Type B pancreatic cell (in vitro differentiated cells): ENCODE measurements at places on chromosomes 3 and 15.

GRCh38 chr3:12141350-12141749, 17.4 kb downstream of the TIMP4 start:
- no peak for DNase-seq

DNA sequence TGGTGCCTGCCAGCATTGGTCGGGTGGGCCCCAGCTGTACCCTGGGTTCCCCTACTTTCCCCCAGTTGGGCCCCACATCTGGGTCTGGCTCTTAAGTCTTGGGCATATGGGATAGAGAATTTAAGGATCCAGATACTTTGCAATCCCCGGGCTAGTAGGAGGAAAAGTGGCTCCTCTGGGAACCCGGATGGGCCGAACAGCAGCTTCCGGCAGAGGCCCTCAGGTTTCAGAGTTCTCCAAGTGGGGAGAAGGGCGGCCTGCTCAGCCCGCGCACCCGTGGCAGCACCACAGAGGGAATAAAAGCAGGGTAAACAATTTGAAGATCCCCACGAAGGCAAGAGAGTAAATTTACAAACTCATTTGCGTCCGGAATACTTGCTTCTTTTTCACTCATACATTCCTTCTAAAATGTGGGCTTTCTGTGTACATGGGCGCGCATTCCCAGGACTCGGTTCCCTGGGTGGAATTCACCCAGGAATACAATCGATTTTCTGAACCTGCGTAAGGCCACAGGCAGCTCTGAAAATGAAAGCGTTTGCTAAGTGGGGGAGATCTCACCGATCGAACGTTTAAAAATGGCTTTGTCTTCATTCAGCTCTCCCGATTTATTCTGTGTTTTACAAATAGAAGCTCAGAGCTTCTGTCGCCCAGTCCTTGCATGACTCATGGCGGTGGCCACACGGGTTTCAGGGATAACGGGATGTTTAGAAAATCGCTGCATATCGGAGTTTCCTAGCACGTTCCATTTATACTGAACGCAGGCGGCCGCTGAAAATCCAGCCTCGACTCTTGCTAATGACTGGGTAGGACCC, 74.0 kb upstream of the POLG start:
- DNase-seq: no peak

DNA sequence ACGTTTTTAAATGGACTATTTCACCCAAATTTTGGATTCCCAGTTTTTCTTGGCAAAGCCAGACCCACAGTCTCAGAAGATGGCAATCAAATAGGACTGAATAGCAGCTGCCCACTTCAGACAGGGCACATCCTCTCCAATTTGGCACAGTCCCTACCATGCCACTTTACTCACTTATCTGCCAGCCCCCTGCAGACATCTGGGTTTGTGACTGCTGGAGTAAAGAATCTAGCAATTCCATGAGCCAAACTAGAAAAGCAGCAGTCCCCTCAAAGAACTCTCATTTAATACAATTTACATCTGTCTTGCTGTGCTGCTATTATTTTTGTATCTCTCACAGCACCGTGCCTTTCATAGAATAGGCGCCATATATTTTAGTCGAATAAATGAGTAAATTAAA, 16.0 kb upstream of the LRRN1 start:
- no peak for DNase-seq

- DNase-seq: no peak
Observed at GRCh38 chr3:65400899-65401298, 637.8 kb downstream of the MAGI1 start.

DNA sequence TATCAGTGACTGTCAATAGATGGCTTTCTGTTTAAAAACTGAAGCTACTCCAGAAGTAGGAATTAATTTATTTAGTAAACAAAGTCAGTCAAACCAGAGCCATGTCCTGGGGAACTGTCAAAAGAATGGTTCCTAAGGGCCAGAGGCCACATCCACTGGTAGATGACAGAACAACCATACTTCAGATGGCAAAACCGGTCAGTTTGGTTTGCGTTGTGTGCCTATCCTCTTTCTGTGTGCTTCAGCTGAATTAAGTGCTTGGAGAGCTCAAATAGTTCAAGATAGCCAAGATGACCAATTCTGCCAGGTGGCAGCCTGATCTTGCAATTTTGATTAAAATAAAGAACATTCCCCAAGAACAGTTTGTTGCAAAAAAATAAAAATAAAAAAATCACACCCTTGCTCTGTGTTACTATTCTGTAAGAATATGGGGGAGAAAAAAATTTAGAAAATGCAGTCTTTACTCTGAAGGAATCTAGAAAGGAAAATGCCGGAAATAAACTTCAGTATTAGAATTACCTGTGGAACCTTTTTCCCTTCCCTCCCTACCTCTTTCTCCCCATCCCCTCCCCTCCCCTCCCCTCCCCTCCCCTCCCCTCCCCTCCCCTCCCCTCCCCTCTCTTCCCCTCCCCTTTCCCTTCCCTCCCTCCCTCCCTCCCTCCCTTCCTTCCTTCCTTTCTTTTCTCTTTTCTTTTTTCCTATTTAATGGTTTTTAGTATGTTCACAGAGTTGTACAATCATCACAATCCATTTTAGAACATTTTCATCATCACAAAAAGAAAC, 2.5 kb downstream of the MAP3K13 start:
- DNase-seq: no peak

GRCh38 chr15:79644091-79644490, 212.0 kb downstream of the MINAR1 start:
- DNase-seq: no peak

DNA sequence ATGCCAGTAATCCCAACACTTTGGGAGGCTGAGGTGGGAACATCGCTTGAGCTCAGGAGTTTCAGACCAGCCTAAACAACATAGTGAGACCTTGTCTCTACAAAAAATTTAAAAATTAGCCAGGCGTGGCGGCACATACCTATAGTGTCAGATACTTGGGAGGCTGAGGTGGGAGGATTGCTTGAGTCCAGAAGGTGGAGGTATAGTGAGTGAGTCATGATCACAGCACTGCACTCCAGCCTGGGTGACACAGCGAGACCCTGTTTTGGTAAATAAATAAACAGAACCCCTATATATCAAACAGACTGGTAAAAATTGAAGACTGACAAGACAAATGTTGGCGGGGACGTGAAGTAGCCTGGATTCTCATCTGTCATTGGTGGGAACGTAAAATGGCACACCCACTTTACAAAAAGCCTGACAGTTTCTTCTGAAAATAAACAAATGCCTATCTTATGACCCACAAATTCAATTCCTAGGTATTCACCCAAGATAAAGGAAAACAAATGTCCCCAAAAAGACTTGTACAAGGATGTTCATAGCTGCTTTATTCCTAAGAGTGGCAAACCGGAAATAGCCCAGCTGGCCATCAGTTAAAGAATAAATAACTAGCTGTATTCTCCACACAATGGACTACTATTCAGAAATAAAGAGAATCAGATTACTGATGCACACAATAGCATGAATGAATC, 47.0 kb upstream of the GK5 start:
- DNase-seq: no peak

- DNase-seq: no peak
Observed at GRCh38 chr3:51340989-51341636, 44.0 kb upstream of the MANF start.

- DNase-seq: no peak
Observed at GRCh38 chr3:72820415-72820814, 27.8 kb downstream of the SHQ1 start.

DNA sequence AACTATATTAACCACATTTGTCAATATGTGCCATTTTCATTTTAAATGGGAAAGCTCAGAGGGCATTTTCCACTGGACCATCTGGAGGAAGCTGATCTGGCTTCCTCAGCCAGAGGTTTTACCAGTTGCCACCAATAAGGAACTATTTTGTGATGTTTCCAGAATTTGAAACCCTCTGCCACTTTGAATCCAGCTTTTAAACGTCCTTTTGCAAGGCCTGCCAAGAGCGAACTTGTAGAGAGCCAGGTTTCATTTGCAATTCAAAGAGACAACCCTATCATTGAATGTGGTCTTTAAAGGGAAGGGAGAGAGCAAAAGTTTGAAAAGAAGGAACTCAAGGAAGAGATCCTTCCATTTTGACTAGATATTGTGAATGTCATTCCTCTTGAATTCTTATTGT, 123.3 kb upstream of the CHL1 start:
- DNase-seq: no peak

DNA sequence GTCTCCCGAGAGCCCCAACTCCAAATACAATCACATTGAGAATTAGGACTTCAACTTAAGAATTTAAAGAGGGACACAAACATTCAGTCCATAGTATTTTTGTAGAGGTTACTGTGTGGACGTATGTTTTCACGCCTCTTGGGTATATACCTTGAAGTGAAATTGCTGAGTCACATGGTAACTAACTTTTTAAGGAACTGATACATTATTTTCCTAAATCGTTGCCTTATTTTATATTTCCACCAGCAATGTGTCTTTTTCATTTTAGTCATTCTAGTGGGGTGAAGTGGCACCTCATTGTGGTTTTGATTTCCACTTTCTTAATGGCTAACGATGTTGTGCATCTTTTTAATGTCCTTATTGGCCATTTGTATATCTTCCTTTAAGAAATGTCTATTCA, 11.8 kb downstream of the PARP15 start:
- DNase-seq: no peak

DNA sequence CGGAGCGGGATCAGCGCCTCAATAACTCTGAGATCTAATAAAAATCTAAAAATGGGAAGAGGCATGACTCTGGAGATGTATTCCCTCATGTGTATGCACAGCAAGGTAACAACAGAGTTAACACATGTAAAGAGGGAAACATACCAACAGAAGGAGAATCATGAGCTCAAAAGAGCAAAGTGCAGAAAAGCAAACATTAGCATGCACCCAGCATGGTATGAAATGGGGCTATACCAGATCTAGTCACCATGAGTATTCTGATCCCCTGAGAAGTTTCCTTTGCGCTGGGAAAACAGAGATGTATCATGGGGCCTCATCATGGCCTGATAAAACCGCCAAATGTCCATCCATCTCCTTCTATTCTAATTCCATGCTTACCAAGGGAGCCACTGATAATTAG, 129.1 kb downstream of the GLDN start:
- DNase-seq: no peak

DNA sequence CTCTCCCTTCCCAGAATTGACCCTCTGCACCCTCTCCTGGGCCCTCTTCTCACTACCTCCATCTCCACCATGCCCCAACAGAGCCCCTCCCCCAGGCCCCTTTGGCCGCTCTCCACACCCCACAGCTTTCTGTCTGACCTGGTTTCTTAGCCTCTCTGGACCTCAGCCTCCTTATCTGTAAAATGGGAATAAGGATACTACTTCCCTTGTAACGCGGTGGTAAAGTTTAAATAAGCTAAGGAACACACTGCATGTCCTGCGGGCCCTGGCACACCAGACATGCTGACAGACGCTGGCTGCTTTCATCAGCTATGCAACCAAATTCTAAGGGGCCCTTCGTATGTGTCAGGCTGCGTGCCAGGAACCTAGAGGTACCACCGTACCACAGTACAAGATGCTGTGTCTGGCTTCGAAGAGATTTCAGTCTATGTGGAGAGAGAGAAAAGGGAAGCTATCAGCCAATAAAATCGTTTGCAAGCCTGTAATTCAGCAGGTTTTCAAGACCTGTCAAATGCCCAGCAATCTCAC, 777 bp upstream of the SLC51A start:
- no peak for DNase-seq

GRCh38 chr15:64813075-64813474, 12.4 kb downstream of the PIF1 start:
- no peak for DNase-seq

DNA sequence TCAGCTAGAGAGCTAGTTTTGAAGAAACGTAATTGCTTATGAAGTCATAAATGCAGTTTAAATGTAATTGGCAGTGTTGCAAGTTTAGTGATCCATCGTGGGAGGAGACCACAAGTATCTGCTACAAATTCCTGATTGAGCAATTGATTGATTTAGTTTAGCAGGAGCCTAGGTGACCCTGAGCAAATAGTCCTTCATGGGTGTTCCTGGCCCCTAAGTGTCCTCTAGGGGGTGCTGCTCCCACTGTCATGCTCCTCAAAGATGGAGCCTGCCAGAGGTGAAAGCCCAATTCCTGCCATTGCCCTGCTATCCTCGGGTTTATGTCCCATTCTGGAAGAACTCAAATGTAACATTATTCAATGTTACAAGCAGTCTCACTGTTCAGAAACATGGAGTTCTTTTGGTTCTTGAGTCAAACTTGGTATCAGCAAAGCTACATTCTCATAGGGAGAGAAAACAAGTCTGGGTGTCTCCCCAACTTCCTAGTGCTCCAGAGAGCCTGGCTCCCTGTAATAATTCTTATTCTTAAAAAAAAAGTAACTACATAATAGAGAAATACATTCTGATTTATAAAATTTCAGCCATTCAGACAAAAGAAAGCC, 29.8 kb upstream of the SENP5 start:
- DNase-seq: no peak
